HT1080 (cell line): ENCODE measurements at places on chromosomes 7 and 10.
A peak's percentile ranks its signal among the peaks of the same experiment; 100 is the strongest.

DNA sequence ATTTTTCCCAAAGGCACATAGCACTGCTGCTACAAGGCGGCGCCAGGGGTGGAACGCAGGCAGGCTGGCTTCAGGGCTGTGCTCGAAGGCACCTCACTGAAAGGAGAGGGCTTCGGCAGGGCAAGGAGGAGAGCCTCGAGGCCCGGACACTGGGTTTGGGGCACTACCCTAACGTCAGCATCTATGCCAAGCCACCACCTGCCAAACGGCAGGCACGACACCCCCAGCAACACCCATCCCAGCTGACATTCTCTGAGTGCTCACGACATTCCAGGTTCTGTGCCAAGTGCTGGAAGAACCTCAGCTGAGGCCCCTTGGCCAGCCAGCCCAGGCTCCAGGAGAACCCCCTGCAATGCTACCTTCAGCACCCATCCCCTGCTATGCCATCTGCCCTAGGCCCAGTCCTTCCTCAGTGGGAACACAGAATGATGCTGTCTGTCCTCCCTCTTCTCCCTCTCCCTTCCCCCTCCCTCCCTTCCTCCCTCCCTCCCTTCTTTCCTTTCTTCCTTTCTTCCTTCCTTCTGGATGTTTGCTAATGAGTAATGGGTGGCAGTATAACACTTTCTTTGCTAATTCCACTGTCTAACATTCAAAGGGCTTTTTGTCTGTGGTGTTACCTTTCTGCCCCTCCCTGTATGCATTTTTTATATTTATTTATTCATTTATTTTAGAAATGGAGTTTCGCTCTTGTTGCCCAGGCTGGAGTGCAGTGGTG, 24.3 kb downstream of the ZCCHC24 start:
- DNase-seq, result no peak

GRCh38 chr10:8444630-8445029, 390.1 kb downstream of the GATA3 start:
- no peak for DNase-seq

GRCh38 chr7:33191340-33191739, 62.0 kb downstream of the BBS9 start:
- DNase-seq, result no peak

DNA sequence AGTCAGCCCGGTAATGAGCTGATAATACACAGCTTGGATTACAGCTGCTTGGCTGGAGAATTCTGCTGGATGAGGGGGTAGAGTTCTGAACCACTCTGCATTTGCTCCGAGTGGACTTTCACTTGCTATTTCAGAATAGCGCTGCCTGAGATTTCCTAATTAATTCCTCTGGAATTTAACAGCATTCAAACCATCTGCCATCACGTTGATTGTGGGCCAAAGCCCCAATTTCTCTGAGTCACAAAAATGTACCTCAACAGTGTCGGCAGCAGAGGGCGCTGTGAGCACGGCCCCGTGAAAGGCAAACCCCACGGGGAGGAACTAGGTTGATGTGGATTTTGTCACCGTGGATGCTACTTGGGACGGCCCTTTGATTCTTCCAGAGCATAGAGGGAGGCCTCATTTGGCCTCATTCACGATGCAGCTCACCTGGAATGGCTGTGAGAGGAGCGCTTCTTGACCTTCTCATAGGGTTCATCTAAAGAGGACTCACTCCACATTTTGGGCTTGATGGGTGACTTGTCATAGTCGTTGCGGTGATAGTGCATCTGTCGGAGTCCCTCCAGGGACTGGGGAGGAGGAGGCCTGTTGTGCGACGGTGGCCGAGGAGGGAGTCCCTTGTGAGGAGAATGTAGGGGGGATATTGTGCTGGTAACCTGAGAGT, 73.3 kb downstream of the PRPF18 start:
- peak; percentile 39 for DNase-seq

DNA sequence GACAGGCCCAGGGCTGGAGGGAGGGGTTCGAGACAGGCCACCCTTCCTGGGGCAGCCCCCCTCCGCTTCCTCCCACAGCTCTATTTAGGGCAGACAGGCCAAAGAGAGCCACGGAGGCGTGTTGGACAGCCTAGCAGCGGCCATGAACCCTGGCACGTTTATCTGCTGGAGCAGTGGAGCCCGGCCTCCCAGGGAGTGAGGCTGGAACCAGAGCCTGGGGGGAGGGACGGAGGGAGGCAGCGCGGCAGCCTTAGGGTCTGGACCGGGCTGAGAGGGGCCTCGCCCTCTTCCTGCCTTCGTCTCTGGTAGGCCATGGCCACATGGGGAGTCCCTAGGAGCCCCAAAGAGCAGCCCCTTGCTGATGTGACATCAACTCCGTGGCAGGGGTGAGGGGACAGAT, 17.1 kb downstream of the UNCX start:
- no peak for DNase-seq

GRCh38 chr7:124652237-124652636, 113.4 kb downstream of the GPR37 start:
- DNase-seq, result peak; percentile 54

DNA sequence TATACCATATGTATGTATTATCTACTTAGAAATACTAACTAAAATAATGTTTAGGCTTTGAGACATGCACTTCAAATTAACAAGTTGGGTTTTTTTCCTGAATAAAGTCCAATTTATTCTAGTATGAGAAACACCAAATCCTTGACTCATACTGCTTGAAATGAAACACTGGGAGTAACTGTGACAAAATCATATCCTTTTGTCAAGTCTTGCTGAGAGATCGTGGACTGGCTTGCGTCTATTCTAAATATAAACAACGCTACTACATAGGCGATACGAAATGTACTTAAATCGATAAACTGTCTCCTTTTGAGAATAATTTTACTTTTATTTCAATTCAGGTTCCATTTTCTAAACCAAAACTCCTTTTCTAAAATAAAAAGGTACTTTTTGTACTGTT, 16.3 kb downstream of the SMURF1 start:
- DNase-seq, result no peak

DNA sequence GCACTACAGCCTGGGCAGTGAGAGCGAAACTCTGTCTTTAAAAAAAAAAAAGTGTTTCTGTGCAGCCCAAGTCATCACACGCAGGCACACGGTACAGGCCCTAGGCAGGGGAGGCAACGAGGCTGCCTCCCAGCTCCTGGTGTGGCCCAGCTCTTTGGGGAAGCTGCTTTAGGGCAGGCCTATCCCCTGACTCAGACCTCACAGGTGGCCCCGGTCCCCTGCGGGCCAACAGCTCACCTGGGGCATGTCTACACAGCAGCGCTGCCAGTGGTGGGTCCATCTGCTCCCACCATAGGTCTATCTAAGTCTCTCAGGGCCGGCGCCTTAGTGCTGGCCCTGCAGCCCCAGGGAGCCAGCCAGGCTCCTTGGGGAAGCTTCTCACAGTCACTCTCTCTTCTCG, 31.4 kb downstream of the ZAN start:
- DNase-seq, result no peak

- no peak for DNase-seq
These were observed 178.5 kb downstream of the JCAD start for GRCh38 chr10:29880856-29881255.

DNA sequence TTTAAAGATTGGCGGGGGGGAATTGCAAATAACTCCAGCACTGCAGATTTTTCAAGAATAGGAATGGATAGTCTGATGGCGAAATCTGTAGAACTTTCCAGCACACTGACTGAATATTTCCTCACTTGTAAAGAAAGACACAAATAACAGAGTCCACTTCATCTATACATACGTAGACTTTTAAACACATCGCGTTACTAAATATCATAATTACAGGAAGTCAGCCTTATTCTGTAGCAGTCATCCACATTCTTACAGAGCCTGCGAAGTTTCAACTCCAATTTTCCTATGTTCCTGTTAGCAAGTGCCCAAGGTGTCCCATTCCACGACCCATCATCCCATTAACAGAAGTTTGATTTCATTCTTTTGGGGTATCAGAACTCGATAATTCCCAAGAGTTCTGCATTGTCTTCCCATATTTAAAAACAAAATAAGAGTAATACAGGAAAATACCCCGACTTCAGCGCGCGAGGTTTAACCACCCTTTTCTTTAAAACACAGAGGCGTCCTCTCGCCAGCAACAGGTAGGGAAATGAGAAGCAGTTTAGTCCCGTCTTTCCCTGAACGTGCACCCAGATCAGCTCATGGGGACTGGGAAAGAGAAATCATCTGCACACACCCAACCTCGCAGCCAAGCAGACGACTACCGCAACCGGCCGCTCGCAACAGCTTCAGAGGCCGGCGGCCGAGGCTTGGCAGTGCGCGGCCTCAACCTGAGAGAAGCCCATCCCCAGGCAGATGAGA, 880 bp downstream of the HERC4 start:
- DNase-seq, result no peak

DNA sequence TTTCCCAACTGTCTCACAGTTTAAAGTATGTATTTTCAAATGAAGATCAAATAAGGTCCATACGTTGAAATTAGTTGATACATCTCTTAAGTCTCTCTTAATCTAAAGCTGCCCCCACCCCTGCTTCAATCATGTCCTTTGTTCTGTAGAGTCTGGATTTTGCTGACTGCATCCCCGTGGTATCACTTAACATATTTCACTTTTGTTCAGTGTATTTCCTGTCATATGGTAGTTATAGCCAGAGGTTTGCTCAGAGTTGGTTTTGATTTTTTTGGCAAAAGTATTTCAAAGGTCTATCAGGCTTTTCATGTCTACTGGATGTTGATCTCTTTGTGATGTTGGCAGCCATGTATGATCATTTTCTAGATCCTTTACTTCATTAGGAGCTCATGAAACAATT, 54.4 kb upstream of the ARID5B start:
- DNase-seq, result peak; percentile 19

GRCh38 chr10:98267894-98268693, at the start of gene LOXL4:
Gene LOXL4, minus strand, starts transcription at chr10:98268194. Its CDS starts 5,175 bp downstream, at chr10:98263019.
- DNase-seq, result no peak
